ENCODE measurements at places on chromosomes 7 and 10.

GRCh38 chr7:22040923-22041595, 95.4 kb upstream of the CDCA7L start:
- no peak for DNase-seq

GRCh38 chr10:103986360-103986759, 19.4 kb downstream of the SLK start:
- DNase-seq = no peak

GRCh38 chr10:79410315-79411094, 34.9 kb downstream of the ZCCHC24 start:
- no peak for DNase-seq

GRCh38 chr10:88676283-88677060, 12.2 kb downstream of the LIPF start:
- no peak for DNase-seq

GRCh38 chr10:79180414-79181221, 111.9 kb downstream of the ZMIZ1 start:
- no peak for DNase-seq

All from CD4-positive, CD25-positive, alpha-beta regulatory T cell (primary cell).